Globus pallidus (tissue), 1 donor: ENCODE measurements at places on chromosomes 7 and 10.
A peak's percentile ranks its signal among the peaks of the same experiment; 100 is the strongest.

- DNase-seq: no peak
Observed at GRCh38 chr10:35927341-35927740, 285.2 kb upstream of the FZD8 start.

- DNase-seq: no peak
Observed at GRCh38 chr10:76024460-76025123, 593.2 kb downstream of the LRMDA start.

- DNase-seq: no peak
Observed at GRCh38 chr7:146656988-146657387, 540.4 kb downstream of the CNTNAP2 start.

DNA sequence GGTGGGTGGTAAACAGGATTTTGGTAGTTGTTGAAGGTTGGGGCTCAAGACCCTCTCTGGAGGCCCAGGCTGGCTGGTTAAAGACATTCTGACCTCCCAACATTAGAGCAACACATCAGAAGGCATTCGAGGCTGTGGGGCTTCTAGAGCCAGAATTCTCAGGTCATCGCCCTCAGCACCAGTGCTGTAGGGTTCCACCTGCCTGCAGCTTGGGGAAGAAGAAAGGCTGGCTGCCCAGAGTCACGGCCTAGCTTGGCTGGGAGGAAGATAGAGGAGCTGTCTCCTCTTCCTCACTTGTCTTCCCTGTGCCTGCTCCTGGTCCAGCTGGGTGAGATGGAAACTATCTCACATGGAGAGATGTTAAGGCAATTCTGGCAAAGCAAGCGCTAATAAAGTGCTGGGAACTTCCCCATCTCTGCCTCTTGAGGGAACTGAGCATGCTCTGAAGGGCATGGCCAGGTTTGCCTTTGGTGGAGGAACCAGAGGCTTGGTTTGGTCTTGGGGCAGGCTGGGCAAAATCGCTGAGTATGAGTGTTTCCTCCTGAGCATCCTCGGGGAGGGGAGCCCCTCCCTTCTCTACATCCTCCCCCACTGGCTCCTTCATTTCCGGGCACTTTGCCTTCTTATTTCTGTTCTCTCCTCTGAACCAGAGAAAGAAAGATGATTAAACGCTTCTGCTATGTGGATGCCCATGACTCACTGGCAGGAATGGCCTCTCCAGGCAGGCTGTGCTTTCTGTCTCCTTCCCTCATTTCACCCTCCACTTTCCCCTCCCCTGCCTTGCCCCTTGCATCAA is 509.0 kb upstream of the PODXL start:
- DNase-seq: peak; percentile 38

GRCh38 chr7:141685285-141686023 is 16.5 kb downstream of the DENND11 start:
- peak; percentile 82 for DNase-seq

DNA sequence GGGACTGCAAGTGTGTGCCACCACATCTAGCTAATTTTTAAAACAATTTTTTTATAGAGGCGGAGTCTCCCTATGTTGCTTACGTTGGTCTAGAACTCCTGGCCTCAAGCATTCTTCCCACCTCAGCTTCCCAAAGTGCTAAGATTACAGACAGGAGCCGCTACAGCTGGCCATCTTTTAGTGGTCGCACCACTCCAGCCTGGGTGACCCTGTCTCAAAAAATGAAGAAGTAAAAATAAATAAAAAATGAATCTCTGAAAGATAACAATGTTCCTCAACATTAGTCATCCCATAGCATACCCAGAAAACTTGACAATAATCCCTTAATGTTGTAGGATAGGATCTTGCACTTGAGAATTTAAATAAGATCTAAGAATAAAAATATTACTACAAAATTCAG is 18.2 kb downstream of the WBP1L start:
- DNase-seq: no peak

GRCh38 chr7:98252425-98253054 is 508 bp upstream of the TECPR1 start:
- no peak for DNase-seq

DNA sequence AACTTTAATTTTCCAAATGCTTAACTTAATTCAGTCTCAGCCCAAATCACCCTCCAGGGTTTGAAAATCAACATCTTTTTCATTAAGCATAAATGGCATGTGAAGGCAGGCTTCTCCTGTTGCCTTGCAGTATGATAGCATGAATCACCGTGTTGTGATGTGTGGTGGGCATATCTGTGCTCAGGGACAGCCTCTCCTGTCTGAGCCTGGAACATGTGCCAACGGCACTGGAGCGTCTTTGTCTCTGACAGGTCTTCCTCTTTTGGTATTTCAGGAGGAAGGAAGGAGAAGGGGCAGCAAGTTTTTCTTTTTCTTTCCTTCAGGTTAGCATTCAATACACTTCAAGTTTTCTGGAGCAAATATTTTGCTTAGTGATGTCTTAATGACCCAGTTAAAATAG is 57.6 kb downstream of the LRGUK start:
- DNase-seq: no peak

DNA sequence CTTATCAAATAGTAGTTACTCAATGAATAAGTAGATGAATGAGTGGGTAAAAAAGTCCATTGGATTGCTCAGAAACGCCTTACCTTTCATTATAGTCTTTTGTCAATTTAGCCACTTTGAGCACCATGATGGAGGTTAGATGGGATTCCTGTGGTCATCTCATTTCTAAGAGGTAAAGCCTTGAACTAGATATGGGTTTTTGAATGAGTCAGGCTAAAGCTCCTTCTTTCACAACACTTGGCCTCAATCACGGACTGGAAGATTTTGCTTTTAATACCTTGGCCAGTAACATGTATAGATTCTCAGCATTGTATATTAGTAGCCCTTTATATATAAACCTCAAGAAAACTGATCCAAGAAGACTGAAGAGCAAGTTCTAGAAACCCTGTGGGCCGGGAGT is 99.7 kb upstream of the CCDC6 start:
- no peak for DNase-seq

GRCh38 chr7:92177362-92177761 is 1.6 kb downstream of the LRRD1 start:
- DNase-seq: no peak

- DNase-seq: no peak
Observed at GRCh38 chr10:62614389-62615157, 189.9 kb upstream of the ADO start.

- DNase-seq: no peak
Observed at GRCh38 chr7:103832438-103832837, 157.0 kb downstream of the RELN start.

GRCh38 chr10:19168584-19168983 is 120.0 kb downstream of the MALRD1 start:
- no peak for DNase-seq

DNA sequence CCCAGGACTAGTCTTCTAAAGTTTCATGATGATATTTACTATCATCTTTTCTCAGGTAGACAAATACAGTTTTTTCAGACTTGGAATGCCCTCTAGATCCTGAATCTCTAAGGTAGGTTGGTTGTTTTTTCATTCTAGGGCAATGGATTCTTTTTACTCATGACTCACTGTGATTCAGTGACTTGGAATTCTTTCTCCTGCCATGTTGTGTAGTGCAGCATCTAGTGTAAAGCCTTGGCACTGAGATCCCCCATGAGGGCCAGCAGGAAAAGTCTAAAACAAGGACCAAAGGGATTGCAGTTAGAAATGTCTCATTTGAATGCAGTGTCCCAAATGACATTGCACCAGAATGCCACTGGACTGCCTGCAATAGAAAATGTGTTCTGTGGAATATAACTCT is 430.4 kb downstream of the NEBL start:
- no peak for DNase-seq

GRCh38 chr10:72133517-72133916 is 45.2 kb upstream of the SPOCK2 start:
- DNase-seq: peak; percentile 40

DNA sequence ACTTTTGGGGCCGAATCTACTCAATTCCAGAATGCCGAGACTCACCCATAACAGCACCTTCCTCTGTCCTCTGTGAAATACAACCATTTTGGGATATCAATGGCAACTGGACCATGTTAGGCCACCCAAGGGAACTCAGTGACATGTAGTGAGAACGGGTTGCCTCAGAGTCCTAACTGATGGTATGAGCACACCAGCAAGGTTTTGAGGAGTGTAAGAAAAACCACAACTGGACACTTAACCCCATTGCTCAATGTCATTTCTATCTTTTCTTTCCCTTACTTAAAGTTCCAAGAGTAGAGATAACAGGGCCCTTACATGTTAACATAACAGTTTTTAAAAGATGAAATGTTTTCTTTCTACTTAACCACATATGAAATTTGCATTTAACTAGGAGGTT is 67.1 kb downstream of the TNS3 start:
- DNase-seq: no peak

DNA sequence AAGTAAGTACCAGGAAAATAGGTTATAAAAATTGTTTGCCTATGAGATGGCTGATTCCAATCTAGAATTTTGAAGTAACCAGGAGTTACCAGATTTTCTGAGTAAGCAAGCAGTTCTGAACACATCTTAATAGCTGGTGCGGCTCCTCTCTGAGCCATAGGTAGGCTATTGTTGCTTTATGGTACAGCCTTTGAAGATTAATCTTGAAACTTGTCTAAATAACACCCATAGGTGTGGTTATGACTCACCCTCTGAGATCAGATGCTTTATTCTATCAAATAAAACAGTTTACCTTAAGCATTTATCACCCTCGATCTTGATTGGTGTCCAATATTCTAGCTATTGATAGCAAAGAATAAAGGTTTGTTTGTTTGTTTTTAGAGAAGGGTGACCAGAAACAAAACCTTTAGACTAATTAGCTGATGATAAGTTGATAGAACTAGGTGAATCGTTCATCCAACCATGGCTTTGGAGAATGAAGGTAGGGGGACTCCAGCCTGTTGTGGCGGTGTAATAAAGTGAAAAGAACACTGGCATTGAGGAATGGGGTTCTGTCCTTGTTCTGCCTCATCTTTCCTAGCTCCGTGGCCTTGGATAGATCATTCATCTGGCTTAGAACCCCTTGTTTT is 72.2 kb downstream of the VTI1A start:
- no peak for DNase-seq

- DNase-seq: peak; percentile 84
Observed at GRCh38 chr7:100865938-100866728, 1.1 kb upstream of the TRIP6 start.

DNA sequence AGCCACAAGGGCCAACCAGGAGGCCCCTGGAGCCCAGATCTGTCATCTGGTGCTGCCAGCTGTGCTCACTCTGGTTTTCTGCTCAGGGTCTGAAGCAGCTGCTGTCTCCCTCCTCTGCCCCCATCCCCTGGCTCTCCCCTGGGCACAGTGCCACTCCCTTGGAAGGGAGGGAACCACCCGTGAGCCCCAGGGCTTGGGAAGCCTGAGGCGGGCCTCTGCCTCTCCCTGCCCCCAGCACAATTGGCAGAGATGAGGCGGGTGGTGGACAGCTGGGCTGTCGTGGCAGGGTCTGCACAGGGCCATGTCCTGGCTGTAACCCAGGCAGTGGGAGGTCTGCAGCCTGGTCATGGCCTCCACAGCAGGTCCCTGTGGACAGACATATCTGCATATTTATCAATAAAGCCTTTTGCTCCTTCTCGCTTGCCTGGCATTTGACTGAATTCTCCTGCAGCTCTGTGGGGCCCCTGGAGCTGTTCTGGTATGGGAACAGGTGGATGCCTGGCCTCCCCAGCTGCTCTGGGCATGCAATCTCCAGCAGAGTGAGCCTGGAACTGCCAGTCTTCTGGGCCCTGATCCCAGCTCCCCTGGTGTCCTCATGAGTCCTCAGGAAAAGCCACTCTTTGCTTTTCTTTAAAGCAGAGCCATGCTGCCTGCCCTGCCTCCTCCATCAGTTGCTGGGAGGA is 1.6 kb upstream of the ANKRD2 start:
- no peak for DNase-seq

- DNase-seq: no peak
Observed at GRCh38 chr7:64874114-64874513, 29.0 kb upstream of the ZNF273 start.

- no peak for DNase-seq
Observed at GRCh38 chr10:64867501-64867962, 1346.3 kb downstream of the REEP3 start.

GRCh38 chr7:140222814-140223213 is 46.0 kb upstream of the KDM7A start:
- no peak for DNase-seq

- DNase-seq: no peak
Observed at GRCh38 chr7:93890464-93891068, at the start of gene TFPI2. TFPI2 (minus strand) TSS chr7:93890753; CDS start chr7:93890678, 75 bp downstream.

DNA sequence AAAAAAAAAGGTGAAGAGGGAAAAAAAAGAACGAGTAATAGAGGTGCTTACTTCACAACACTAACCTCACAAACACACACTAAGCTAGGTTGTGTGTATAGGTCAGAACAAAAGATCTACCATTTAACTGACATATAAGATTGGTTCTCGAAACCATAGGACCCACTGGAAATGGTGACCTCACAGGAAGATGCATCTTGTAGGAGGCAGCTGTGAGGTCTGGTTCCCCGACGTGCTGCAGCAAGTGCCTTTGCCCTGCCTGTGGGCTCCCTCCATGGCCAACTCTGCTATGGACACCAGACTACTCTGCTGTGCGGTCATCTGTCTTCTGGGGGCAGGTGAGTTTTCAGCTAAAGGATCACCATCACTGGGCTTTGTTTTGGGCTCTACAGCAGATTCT is 133.8 kb upstream of the PRSS1 start:
- no peak for DNase-seq

GRCh38 chr7:129535896-129536295 is 33.6 kb downstream of the SMKR1 start:
- DNase-seq: no peak

GRCh38 chr10:7409045-7409731 is 1.6 kb downstream of the SFMBT2 start:
- peak; percentile 65 for DNase-seq

- no peak for DNase-seq
Observed at GRCh38 chr10:56599201-56599600, 238.1 kb upstream of the ZWINT start.

GRCh38 chr10:117865945-117866344 is 180.8 kb downstream of the RAB11FIP2 start:
- DNase-seq: no peak

DNA sequence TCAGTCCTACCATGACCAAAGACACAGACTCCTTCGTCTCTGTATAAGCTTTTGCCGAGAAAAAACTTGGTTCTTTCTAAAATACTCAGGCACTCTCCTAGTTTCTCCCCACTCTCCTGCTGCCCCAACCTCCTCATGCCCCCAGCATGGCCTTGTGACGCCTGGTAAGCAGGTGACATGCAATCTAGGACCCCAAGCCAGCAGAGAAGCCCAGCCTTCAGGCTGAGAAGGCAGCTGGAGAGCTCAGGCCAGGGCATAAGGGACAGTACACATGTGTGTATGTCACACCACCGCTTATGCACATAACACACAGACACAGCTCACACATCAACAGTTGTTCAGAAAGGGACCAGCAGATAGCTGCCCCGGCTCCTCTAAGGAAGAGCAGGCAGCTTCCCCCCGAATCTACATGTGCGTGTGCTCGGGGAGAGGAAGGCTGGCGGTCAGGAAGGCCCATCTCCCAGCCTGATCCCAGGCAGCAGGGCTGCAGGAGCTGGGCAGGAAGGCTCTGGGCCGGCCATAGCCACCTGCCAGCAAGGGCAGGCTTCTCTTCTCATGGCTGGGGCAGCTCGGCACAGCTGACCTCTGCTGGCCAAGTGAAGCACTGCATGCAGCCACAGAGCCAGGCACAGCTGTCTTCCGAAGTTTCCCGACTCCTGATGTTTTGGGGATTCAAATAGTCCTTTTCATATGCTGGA is 8.5 kb downstream of the DDX56 start:
- DNase-seq: peak; percentile 52
